ENCODE measurements at places on chromosomes 6 and 20. TPM values are rescaled to one million over a fixed set of nuclear protein-coding genes. Genes with fewer than 3 reads are reported as not detected.

Gene HLA-DOA
- total RNA-seq = 11.8 TPM

Gene CLPSL2
- total RNA-seq = not detected

Gene KCNQ2
- 0.05 TPM for total RNA-seq

Gene GPR6
- total RNA-seq = not detected

Gene MATN4
- 0.64 TPM for total RNA-seq

Gene CCND3
- total RNA-seq = 333 TPM

Gene MRAP2
- not detected for total RNA-seq

Gene HAO1
- not detected for total RNA-seq

Gene EDEM2
- total RNA-seq = 25.6 TPM

Gene TGM3
- not detected for total RNA-seq

Gene BRD2
- total RNA-seq = 309 TPM

DNA sequence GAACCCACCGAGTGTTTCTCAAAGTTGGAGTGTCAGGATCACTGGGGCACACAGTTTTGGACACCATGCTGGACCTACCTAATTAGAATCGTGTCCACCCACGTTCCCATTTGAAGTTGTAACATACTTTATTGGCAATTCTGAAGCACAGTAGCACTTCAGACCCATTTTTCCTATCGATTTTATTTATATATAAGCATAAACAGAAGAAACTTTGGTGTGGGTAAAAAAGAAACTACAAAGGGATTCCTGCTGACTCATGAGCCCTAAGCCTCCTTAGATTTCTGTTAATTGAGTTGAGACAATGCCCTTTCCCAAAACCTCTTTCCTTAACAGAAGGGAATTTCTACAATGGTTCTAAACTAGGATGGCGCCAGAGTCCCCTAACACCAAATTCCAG, 398.0 kb downstream of the CDKAL1 start:
- no peak overlapping the region for H3K27ac ChIP-seq
- H3K4me1 ChIP-seq = no peaks in the 10 kb centered on the region
- DNase-seq = no peak
- H3K4me3 ChIP-seq = no peak overlapping the region

GRCh38 chr20:60100780-60101179, 142.6 kb downstream of the CDH26 start:
- H3K4me1 ChIP-seq = peaks cover 11% of the 10 kb centered on the region
- H3K27me3 ChIP-seq = peaks cover 10% of the 10 kb centered on the region
- H3K27ac ChIP-seq = peak overlapping the region; percentile 12
- no peak overlapping the region for H3K4me3 ChIP-seq

DNA sequence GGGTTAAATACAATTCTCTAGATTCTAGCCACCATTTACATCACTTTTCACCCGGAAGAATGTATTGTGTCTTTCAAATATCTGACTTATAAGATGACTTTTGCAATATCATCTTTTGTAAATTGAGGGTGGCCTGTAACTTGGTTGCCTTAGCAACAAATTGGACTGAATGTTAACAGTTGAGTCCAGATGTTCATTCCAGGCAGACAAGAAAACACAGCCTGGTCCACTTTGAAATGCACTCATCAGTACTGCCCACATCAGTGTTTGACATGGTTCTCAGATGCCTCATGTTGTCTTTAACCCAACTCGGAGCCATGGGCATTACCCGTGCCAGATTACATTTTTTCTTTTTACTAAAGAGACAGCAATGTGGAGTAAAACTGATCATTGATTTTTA, 781.6 kb upstream of the CHD6 start:
- DNase-seq = no peak
- no peaks in the 10 kb centered on the region for H3K4me1 ChIP-seq
- H3K36me3 ChIP-seq = no peaks in the 10 kb centered on the region
- H3K27me3 ChIP-seq = no peaks in the 10 kb centered on the region
- H3K4me3 ChIP-seq = no peak overlapping the region
- no peak overlapping the region for H3K27ac ChIP-seq

- H3K27ac ChIP-seq = no peak overlapping the region
- H3K4me1 ChIP-seq = no peaks in the 10 kb centered on the region
- no peak for DNase-seq
- no peaks in the 10 kb centered on the region for H3K36me3 ChIP-seq
Observed at GRCh38 chr6:125414507-125414906, 112.7 kb upstream of the HDDC2 start.

- H3K4me1 ChIP-seq = no peaks in the 10 kb centered on the region
- no peak overlapping the region for H3K27ac ChIP-seq
- H3K36me3 ChIP-seq = no peaks in the 10 kb centered on the region
- H3K27me3 ChIP-seq = peaks cover 8% of the 10 kb centered on the region
- H3K4me3 ChIP-seq = no peak overlapping the region
- DNase-seq = no peak
Observed at GRCh38 chr6:39714802-39715201, 10.4 kb downstream of the KIF6 start.

- H3K27ac ChIP-seq = no peak overlapping the region
- no peaks in the 10 kb centered on the region for H3K4me1 ChIP-seq
- DNase-seq = no peak
- no peaks in the 10 kb centered on the region for H3K27me3 ChIP-seq
- H3K4me3 ChIP-seq = no peak overlapping the region
- H3K36me3 ChIP-seq = peaks cover 32% of the 10 kb centered on the region
Observed at GRCh38 chr6:98929498-98930060, 18.2 kb downstream of the FBXL4 start.

DNA sequence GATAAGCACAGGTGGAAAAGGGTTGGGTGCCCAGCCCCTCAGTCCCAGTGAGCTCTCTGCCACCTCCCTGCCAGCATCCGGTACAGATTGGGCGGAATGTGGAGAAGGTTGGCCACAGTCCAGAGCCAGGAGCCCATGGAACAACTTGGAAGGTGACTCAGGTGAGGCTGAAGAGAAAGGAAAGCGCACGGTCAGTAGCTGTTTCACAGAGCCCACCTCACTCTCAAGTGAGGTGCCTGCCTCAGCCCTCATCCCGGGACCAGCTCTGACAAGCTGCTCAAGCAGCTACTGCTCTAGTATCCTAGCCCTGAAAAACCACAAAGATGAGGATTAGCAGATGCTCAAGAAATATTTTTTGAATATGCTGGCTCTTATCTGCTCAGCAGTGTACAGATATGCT, 1.1 kb upstream of the MMP24OS start:
- H3K27ac ChIP-seq = peak overlapping the region; percentile 82
- peaks cover 37% of the 10 kb centered on the region for H3K36me3 ChIP-seq
- H3K4me3 ChIP-seq = no peak overlapping the region
- H3K4me1 ChIP-seq = peaks cover 30% of the 10 kb centered on the region

- H3K4me3 ChIP-seq = no peak overlapping the region
- H3K27me3 ChIP-seq = no peaks in the 10 kb centered on the region
- no peak overlapping the region for H3K27ac ChIP-seq
- H3K36me3 ChIP-seq = peaks cover 10% of the 10 kb centered on the region
Observed at GRCh38 chr6:109052018-109052651, 42.5 kb downstream of the SESN1 start.

DNA sequence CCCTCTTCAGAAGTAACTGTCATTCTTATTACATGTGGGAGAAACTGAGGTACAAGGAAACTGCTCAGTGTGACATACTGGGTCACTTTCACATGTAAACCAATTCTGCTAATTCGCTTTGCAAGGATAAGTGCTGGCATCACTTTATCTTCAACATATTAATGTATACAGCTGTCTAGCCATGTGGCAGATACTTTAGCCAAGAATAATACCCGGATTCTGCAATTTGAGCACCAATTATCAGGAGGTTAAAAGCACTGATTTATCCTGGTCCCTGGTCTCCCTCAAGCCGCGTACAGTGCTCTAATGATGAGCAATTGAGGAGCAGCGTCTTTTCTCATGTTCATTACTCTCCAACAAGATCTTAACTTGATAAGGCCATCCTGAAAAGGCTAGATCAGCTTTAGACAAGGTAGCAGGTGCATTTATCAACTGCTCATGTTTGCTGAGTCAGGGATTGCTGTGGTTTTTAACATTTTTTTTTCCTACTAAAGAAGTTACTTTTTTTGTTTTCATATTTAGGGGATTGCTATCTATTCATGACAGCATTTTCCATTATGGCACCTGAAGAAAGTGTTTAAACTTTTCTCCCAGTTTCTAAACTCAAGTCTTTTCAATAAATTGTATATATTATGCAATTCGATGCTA, 1066.3 kb upstream of the MAP3K7 start:
- H3K4me3 ChIP-seq = no peak overlapping the region
- no peaks in the 10 kb centered on the region for H3K27me3 ChIP-seq
- H3K27ac ChIP-seq = no peak overlapping the region
- H3K4me1 ChIP-seq = no peaks in the 10 kb centered on the region

DNA sequence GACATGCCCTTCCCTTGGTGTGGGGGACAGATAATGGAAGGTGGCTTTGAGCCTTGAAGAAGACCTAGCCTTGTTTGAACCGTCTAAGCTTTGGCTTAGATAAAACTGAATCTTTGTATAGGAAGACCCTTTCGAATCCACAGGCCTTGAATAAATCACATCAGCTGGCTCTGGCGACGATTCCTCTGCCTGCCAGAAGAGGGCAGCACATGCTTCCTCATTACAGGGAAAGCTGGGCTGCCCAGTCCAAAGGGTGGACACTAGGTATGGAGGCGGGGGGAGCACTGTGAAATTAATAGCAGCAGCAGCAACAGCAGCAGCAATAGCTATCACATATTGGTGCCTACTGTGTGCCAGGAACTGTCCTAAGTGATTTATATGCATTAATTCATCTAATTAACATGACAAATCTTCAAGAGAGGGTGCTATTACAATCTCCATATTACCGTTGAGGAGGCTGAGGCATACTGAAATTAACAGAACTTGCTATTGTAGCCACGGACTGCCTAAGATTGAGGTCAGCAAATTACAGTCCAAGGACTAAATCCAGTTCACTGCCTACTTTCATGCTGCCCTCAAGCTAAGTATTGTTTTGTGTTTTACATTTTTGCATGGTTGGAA, 85.1 kb downstream of the CLIC5 start:
- H3K27me3 ChIP-seq = no peaks in the 10 kb centered on the region
- no peaks in the 10 kb centered on the region for H3K36me3 ChIP-seq
- no peak overlapping the region for H3K27ac ChIP-seq
- peak; percentile 67 for DNase-seq
- no peak overlapping the region for H3K4me3 ChIP-seq
- peaks cover 22% of the 10 kb centered on the region for H3K4me1 ChIP-seq

DNA sequence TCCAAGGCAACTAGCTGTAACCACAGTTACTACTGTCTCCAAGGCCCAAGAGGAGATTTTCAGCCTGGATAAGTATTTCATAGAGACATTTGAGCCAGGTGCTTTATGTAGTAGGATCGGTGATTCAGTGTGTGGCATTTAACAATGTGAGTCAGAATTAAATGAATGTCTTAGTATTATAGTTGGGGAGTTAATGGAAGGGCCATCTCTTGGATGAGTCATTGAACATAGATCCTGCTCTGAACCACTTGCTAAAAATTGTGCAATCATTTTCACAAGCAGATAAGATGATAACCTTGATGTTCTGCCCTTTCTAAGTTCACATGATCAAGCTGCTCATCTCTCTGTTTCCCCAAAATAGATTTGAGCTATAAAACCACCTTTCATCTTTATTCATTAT, 668.9 kb upstream of the CITED2 start:
- no peak overlapping the region for H3K27ac ChIP-seq
- H3K36me3 ChIP-seq = no peaks in the 10 kb centered on the region
- H3K4me1 ChIP-seq = peaks cover 6% of the 10 kb centered on the region
- H3K4me3 ChIP-seq = no peak overlapping the region
- H3K27me3 ChIP-seq = peaks cover 3% of the 10 kb centered on the region

DNA sequence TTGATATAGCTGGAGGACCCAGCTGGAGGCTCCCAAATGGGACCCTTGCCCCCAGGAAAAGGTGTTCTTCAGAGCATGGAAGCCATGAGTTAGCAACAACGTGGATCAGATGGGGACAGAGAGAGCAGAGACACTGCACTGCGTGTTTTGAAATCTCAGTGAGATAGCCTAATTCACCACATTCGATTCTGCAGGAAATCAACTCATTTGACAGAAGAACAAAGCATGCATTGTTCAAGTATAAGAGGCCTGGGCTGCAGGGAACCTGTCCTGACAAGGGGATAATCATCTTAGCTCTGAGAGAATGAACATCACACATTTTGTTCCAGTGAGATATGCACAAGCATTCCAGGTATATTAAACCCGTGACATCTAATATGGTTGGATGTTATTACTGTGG, 450.2 kb downstream of the CDH26 start:
- no peak overlapping the region for H3K4me3 ChIP-seq
- no peaks in the 10 kb centered on the region for H3K27me3 ChIP-seq
- H3K27ac ChIP-seq = no peak overlapping the region
- H3K36me3 ChIP-seq = no peaks in the 10 kb centered on the region
- H3K4me1 ChIP-seq = peaks cover 5% of the 10 kb centered on the region
- no peak for DNase-seq

DNA sequence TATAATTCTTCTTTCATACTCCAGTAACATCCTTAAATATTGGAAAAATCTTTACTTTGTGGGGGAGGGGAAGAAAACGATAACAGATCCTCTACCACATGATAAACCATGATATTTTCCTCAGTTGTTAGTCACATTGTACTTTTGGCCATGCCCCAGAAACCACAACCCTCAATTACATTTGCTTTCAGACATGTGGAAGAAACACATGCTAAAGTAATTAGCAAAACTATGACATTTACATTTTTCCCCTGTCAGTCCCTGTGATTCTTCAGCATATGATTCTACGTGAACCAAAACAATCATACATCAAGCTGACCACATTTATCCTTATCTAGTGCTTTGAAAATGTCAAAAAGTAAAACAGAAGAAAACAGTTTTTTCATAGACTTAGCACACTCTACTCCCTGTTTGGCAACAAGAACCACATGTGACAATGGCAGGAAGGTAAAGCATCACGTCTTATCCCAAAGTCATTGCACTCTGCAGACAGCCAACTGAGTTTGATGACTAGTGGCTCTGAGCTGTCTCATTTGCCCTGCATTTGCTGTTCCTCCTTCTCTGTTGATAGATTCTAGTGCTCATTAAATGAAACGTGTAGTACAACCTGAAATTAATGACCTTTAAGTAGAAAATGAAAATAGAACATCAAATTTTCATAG, 505.8 kb upstream of the MARCKS start:
- no peaks in the 10 kb centered on the region for H3K36me3 ChIP-seq
- H3K4me1 ChIP-seq = no peaks in the 10 kb centered on the region
- no peak for DNase-seq
- no peak overlapping the region for H3K27ac ChIP-seq

GRCh38 chr6:41640426-41640825, 2.2 kb downstream of the MDFI start:
- H3K4me3 ChIP-seq = no peak overlapping the region
- H3K4me1 ChIP-seq = peaks cover 3% of the 10 kb centered on the region
- H3K27me3 ChIP-seq = peaks cover 58% of the 10 kb centered on the region
- H3K27ac ChIP-seq = no peak overlapping the region

GRCh38 chr20:57947421-57948179, 237.8 kb upstream of the PMEPA1 start:
- no peak for DNase-seq
- H3K4me1 ChIP-seq = no peaks in the 10 kb centered on the region
- H3K36me3 ChIP-seq = no peaks in the 10 kb centered on the region

DNA sequence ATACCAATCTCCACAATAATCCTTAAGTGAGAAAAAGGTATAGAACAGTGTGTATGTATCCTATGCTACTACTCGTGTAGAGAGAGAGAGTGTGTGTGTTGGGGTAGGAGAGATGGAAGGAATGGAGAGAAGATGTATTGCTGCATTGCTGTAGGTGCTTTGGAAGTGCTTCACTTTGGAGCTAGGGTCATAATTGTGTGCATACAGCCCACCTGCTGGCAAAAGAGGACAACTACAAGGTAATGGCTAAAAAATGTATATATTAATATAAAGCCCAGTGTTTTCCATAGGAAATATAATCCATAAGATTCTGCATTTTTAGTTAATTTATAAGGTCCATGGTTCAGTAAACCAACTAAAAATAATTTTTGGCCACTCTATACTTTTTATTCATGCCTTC, 36.1 kb downstream of the SERAC1 start:
- H3K36me3 ChIP-seq = peaks cover 1% of the 10 kb centered on the region
- H3K4me3 ChIP-seq = no peak overlapping the region
- no peak overlapping the region for H3K27ac ChIP-seq
- peak; percentile 45 for DNase-seq

GRCh38 chr6:357261-357790, 34.2 kb upstream of the IRF4 start:
- H3K4me3 ChIP-seq = no peak overlapping the region
- no peaks in the 10 kb centered on the region for H3K27me3 ChIP-seq
